ENCODE measurements at places on chromosomes 5 and 9.
A peak's percentile ranks its signal among the peaks of the same experiment; 100 is the strongest.

- DNase-seq: no peak
Observed at GRCh38 chr5:116571568-116572349, 2.9 kb downstream of the SEMA6A start.

GRCh38 chr9:136881691-136882108 lies 4.6 kb upstream of the TRAF2 start:
- peak; percentile 74 for DNase-seq

DNA sequence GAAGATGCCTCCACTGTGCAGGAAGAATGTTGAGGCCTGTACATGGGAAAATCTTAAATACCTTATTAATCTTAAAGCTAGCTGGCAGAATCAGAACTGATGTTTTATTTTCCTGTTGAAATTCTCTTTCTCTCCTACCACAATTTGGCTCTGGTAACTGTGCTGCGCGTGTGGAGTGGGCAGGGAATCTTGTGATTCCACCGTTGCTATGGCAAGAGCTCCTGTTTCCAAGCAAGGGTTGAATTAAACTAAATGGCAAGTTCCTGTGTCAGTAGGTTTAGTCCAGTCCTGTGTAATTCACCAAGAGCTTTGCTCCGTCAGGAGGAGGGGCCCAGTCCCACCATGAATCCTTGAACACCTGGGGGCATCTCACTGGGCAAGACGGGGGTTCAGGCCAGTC lies 36.4 kb downstream of the NXNL2 start:
- DNase-seq: no peak

- no peak for DNase-seq
Observed at GRCh38 chr5:145811834-145812625, 23.1 kb downstream of the PRELID2 start.
